ENCODE measurements at places on chromosomes 6 and 20. TPM values are rescaled to one million over a fixed set of nuclear protein-coding genes. Genes with fewer than 3 reads are reported as not detected.

Gene TMEM14A
- 14.6 TPM for total RNA-seq

Gene VSX1
- not detected for total RNA-seq

Gene OXT
- total RNA-seq, result not detected

Gene PXMP4
- 60.5 TPM for total RNA-seq

Gene MDFI
- total RNA-seq, result 10.6 TPM

Gene XKR7
- total RNA-seq, result 0.06 TPM

Gene TOMM6
- total RNA-seq, result 134 TPM

Gene KIF25
- total RNA-seq, result 0.56 TPM

Gene FAXC
- total RNA-seq, result 4.3 TPM

Gene RNF182
- total RNA-seq, result 5.3 TPM

Gene GABRR2
- 1.2 TPM for total RNA-seq

Gene GSTA2
- total RNA-seq, result 4.8 TPM

Gene SLC52A3
- 1.1 TPM for total RNA-seq

Gene STMN3
- 12.1 TPM for total RNA-seq

Gene ZNF322
- total RNA-seq, result 25.6 TPM

Gene KCNQ2
- not detected for total RNA-seq

Gene GINS1
- 0.92 TPM for total RNA-seq

Gene USP49
- total RNA-seq, result 3.9 TPM

Gene MYBL2
- 1.7 TPM for total RNA-seq

Gene OPRM1
- total RNA-seq, result not detected

Gene BPI
- total RNA-seq, result 0.44 TPM

Gene BMP2
- 12.4 TPM for total RNA-seq

Gene HLA-DRB1
- total RNA-seq, result 480 TPM

Gene TSPO2
- total RNA-seq, result not detected

Gene FAM209B
- total RNA-seq, result 0.59 TPM

Gene RSPO4
- 5.7 TPM for total RNA-seq

Gene FLRT3
- total RNA-seq, result 60.7 TPM

Gene GPR63
- 0.71 TPM for total RNA-seq

Gene ASIP
- total RNA-seq, result not detected

Gene LY6G6C
- total RNA-seq, result not detected

Gene SLC24A3
- total RNA-seq, result 7.9 TPM

Gene SRMS
- total RNA-seq, result not detected

Gene NOX3
- not detected for total RNA-seq

Gene FOXA2
- total RNA-seq, result 23.5 TPM

Gene ARMC2
- total RNA-seq, result 10.8 TPM

Gene EYS
- not detected for total RNA-seq

Gene SPATS1
- total RNA-seq, result 1.8 TPM

Gene SLC22A7
- not detected for total RNA-seq

Gene TUBB1
- total RNA-seq, result 6.5 TPM

Gene TMEM217
- 1.1 TPM for total RNA-seq

Gene HMGA1
- 63.5 TPM for total RNA-seq

Gene PRICKLE4
- total RNA-seq, result 12.1 TPM

Gene WFDC10B
- 1.2 TPM for total RNA-seq

All from lower lobe of right lung (tissue), 2 donors.